EL (cell line): ENCODE measurements at places on chromosomes 6 and 20.
A peak's percentile ranks its signal among the peaks of the same experiment; 100 is the strongest.

DNA sequence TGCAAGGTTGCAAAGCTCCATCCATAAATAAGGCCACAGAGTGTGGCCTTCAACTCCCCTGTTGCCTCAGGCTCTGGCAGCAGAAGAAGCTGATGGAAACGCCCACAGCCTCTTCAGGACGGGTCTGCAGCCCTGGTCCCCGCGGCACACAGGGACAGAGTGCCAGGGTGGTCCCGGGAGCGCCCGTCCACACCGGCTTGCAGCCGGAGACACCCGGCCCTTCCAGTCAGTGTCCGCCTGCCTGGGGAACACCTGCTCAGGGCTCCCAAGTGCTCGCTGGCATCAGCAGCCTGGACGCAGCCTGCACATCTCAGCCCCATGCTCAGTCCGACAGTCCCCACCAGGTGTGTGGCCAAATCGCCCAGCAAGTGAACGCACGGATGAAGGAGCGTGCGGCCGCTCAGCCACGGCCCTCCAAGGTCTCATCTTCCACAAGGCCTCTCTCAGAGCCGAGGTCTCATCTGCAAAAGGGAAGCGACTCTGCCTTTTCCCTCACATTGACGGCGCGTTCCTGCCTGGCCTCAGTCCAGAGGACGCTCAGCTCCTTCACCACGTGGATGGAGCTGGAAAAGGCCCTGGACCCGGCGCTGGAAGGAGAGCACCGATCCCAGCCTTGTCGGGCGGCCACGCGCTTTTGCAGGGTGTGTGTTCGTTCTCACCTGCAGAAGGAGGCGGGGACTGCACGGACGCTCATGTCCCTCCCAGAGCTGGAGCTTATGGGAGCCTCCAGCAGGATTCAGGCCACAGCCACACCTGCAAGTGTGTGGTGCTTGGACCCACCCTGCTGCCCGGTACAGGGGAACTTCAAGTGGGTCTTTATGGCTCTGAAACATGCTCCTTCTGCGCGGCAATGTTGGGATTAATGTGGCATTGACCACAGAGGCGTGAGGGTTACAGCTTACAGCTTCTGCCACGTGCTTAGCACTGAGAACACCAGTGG lies 180.4 kb downstream of the DLL1 start:
- DNase-seq, result no peak

DNA sequence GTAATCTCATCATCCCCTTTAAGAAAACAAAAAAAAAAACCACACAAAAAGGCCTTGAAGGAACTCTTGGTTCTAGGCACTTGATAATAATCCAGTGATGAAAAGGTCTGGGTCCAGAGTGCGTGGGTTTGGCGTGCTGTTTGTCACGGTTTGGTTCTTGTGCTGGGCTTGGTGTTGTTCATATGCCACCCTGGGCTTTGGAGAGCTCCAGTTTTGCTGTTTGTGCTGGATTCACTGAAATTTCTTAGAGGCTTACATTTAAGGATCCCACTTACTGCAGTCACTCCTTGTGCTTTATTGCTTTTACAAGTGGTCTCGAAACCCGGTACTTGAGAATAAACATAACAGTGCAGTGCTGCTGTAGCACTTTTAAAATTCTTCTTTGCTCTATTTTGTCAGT lies 68.8 kb upstream of the XRN2 start:
- DNase-seq, result no peak

DNA sequence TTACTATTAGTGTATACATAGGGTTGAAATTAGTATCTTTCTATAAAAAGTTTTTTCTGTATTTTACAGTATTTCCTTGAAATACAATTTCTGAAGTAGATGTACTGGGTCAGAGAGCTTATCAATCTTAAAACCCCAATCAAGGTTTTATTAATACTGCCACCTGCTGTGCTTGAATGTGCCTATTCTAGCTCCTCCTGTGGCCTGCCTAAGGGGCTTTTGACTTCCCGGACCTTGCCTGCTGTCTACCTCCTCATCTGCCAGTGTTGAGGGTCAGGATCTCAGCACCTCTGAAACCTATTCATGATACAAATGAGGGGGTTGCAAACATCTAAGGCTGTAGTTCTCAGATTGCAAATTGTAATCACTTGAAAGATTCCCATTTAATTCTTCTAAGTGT lies 9.2 kb downstream of the PACRG start:
- DNase-seq, result no peak

- DNase-seq, result no peak
These were observed 28.1 kb downstream of the NRSN1 start for GRCh38 chr6:24154121-24154520.

- DNase-seq, result peak; percentile 13
These were observed 11.6 kb downstream of the SLC9A8 start for GRCh38 chr20:49824206-49824605.

DNA sequence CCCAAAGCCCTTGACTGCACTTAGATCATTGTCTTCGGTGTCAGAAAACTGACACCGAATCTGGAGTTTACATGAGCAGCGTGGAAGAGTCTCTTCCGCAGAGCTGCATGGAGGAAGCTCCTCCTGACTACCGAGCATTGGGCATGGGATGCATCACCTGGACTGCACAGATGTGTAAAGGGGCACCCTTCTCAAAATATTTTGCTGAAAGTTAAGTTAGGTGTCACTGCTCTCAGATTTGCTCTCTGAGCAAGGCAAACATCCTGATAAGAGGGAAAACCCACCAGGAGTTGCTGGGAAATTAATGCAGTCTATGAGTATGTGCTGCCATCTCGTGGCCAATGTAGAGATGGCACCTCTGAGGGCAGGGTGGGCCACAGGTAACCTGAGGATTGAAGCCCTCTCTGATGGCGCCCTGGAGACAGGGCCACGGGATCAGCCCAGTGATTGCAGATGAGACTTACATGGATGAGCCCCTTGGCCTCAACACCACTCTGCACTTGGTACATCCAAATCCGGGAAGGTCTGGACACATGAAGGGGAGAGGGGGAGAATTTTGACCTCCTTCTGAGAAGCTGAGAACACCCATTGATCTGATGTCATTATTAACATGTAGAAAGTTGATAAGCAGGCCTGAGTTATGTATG lies 129.9 kb downstream of the LPA start:
- DNase-seq, result peak; percentile 46

GRCh38 chr6:6622501-6622900 lies 34.0 kb downstream of the LY86 start:
- no peak for DNase-seq

DNA sequence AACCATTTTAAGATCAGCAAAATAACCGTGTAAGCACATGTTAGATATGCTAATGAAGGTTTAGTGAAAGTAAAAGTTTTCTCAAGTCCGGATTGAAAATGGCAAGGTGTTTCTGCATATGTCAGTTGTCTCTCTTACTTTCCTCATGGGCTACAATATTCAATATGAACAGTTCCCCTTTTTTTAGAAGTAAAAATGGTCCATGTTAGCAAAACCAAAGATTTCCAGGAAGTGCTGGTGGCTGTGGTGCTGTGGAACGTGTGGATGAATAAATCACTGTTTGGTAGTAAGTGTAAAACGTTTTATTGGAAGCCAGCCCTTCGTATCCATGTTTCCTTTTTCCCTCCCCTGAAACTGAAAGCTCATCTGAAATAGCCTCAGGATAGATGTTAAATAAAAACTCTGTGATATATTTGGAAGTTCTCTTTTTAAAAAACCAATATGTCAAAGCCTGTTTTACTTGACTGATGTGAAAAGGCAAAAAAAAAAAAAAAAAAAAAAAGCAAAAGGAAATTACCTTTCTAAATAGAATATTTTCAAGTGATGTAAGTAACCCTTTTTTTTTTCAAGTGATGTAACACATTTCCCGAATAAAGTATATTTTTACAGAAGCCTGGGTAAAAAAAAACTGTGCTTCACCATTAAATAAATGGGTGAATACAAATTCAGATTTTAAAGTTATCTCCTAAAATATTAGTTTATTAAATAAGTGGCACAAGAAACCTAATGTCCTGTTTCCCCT lies 41.9 kb downstream of the PLEKHG1 start:
- DNase-seq, result no peak

DNA sequence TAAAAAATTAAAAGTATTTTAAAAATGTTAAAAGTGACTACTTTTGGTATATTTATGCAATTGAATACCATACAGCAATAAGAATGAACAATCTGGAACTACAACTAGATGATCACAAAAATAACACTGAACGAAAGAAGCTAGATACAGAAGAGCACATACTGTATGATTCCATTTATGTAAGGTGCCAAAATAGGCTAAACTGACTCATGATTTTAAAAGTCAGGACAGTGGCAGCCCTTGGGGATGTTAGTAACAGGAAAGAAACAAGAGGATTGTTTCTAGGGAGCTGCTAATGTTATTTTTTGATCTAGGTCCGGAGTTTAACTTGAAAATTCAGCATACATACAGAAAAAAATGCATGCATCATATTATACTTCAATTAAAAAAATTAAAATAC lies 42.3 kb downstream of the KIF13A start:
- peak; percentile 33 for DNase-seq

DNA sequence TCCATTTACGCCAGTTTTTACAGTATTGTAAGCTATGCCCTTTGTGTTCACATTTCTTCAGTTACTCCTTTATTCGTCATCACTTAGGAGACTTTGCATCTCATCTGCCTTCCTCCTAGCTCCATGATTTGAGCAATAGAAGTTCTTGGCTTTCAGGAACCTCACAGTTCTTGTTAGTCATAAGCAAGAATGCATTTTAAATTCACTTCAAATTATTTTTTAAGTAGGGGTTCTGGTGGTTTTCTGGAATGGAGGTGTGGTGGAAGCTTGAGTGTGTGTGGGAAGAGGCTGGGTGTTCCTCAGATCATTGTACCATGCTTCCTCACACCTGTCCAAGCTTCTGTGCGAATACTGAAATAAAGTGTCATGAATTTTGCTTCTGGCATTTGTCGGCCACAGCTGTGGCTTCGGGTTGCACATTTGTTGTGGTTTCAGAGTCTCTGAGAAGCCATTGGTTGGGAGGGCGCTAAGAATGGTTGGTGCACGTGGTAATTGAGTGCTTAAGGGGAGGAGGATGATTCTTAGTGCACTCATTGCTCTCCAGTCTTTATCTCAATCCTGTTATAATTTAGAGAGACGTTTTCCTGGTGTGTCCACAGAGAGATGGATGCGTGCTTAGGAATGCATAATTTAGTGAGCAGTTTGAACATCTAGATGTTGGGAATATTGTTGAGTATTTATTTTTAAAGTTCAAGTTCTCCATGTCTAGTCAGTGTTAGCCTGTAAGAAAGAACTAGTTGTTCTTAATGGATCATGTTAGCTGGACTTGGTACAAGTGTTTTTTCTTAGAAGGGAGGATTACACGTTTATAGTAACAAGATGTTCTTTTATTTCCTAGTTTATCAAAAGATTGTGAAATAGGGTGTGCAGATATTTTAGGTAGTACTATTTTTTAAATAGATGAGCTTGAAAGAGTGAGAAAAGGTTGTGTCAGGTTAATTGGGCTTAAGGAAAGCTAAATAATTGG lies 31.9 kb downstream of the FOXO3 start:
- peak; percentile 82 for DNase-seq

DNA sequence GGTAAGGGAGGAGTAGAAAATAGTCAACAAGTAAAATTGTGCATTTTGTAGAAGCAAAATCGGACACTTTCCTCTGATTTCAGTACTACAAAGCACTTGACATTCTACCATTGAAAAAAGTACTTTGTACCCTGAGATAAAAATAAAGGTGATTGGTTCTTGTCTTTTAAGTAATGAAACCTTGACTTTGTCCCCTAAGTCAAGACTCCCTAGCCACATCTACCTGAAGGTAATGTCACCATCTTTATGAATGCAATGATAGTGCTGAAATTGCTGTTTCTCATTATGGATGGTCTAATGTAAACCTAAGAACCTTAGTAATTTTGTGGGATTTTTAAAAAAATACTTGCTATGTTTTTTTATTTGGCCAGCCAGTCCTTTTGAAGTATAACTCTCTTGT lies 2.4 kb upstream of the MAN1A1 start:
- DNase-seq, result no peak

- no peak for DNase-seq
These were observed 15.0 kb downstream of the FOXA2 start for GRCh38 chr20:22569353-22569752.

DNA sequence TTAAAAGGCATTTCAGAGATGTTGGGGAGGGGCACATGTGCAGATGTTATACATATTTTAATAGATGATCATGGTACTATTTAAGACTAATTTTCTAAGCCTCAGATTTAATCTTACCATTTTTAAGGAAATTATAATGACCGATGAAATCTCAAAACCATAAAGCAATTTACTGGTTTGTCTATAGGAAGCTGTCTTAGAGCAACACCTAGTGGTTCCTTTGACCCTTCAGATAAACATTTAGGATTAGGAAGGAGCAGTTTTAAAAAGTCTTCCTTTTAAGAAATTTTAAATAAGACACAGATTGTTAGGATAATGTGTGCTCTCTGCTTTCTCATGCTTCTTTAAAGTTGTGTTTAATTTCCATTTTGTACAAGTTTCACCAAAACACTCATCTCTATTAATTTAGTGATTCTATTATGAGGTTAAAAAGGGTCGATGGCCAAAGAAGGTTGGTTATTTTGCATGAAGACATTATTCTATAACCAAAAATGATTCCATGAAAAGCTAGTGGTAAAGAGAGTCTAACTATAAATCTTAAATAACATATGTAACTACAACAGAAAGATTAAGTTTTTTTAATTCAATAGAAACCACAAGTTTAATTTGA lies 376.4 kb downstream of the HACE1 start:
- no peak for DNase-seq

DNA sequence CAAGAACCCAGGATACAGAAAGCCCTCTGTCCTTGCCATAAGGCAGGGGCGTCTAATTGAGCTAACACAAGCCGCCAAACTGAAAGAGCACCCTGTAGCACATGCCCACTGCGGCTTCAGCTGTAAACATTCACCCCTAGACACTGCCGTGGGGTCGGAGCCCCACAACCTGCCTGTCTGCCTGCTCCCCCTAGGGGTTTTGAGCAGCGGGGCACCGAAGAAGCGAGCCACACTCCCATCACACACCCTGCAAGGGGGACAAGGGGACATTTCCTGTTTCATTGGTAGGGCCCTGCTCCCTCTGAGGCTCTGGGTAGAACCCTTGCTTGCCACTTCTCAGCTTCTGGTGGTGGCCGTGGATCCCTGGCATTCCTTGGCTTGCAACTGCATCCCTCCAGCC lies 45.2 kb upstream of the BCLAF1 start:
- DNase-seq, result no peak

DNA sequence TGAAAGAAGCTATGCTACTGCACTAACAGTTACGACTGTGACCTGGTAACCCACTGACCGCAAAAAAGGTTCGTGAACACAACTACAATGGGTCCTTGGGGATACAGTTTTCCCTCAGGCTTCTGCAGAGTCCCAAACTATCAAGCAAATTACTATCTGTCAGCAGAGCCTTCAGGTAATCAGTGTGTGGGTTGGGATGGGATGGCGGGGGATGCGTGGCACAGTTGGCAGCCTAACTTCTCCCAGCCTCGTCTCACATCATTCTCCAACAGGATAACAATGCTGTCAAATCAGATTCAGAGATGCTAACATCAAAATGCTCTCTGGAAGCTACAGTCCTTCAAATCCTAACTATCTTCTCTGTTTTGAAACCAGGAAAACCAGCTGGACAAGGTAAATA lies 102.3 kb downstream of the EPM2A start:
- no peak for DNase-seq
